ENCODE measurements at places on chromosomes 3 and 15.

GRCh38 chr3:43233062-43233461, 53.3 kb upstream of the SNRK start:
- DNase-seq, result no peak

- no peak for DNase-seq
Observed at GRCh38 chr15:94353488-94353820, 122.1 kb downstream of the MCTP2 start.

DNA sequence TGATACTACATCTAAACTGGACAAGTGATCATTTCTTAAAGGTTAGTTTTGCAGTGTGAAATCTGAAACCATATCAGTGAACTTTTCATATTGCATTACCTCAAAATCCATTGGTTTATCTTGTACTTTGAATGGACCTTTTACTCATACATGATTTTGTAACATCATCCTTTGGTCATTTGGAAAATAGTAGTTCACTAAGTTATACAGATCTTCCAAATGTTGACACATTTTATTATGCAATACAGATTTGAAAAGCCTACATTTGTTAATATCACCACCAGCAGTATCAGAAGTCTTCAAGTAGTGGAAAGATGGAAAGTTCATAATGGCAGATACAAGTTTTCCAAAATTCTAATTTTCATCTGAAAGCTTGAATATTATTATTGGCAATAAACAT, 64.0 kb upstream of the CDV3 start:
- no peak for DNase-seq

DNA sequence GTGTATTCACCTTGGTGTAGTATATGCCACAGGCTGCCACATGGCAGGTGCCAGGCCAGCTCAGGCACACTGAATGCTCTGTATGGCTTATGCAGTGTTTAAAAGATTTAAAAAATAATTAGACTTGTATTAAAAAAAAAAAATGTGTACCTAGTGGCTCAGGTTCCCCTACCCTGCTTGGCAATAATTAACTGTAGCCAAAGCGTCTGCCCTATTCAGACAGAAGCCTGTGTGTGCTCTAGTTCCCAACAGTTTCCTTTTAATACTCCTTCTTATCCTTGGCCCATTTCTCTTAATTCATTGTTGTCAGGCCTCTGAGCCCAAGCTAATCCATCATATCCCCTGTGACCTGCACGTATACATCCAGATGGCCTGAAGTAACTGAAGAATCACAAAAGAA, 752.2 kb upstream of the CFAP20DC start:
- no peak for DNase-seq

GRCh38 chr15:95410757-95411156, 919.7 kb upstream of the NR2F2 start:
- DNase-seq, result no peak

GRCh38 chr15:29871401-29871800, 49.1 kb upstream of the TJP1 start:
- DNase-seq, result no peak

- DNase-seq, result no peak
Observed at GRCh38 chr3:87082796-87083440, 92.0 kb upstream of the VGLL3 start.

DNA sequence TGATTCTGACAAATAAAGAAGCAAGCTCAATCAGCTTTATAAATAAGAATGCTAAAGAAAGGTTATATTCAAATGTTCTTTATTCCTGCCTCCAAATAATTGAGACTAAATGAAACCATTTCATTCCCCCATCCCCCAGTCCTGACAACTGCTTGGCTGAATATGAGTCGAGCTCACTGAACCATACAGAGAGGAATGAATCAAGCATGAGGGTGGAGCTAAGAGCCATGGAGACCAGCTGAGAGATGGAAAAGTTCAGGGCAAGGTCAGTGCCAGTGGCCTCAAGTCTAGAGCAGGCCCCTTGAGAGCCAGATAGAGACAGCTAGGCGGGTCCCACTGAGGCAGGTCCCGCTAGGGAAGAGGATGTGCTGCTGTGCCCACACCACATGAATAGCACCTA, 188.7 kb upstream of the EIF1B start:
- DNase-seq, result no peak

- DNase-seq, result no peak
Observed at GRCh38 chr15:73569361-73569760, 63.8 kb downstream of the NPTN start.

DNA sequence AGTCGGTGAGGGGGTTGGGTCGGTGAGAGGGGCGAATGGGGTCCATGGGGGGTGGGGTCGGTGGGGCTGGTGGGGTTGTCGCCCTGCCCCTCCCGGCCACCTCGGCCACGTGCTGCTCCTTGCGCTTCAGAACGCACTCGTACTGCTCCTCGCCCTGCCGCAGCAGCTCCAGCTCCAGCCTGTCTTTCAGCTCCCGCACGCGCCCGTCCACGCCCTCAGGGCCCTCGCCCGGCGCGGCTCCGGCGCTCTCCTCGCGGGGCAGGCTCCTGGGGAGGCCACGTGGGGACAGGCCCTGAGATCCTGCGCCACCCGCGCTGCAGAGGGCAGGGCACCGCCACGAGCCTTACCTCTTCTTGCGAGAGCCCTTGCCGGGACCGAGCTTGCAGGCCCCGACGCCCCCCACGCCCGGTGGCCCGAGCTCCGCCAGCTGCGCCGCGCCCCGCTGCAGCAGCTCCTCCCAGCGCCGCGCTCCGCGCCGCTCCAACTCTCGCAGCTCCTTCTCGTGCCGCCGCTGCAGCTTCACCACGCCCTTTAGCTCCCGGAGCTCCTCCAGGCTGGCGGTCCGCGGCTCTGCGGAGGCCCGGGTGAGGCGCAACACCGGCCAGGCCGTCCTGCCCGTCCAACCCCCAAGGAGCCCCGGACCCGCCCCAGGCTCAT, 8.2 kb upstream of the ANKRD63 start:
- no peak for DNase-seq

- DNase-seq, result no peak
Observed at GRCh38 chr15:50244959-50245624, 20.4 kb downstream of the HDC start.

DNA sequence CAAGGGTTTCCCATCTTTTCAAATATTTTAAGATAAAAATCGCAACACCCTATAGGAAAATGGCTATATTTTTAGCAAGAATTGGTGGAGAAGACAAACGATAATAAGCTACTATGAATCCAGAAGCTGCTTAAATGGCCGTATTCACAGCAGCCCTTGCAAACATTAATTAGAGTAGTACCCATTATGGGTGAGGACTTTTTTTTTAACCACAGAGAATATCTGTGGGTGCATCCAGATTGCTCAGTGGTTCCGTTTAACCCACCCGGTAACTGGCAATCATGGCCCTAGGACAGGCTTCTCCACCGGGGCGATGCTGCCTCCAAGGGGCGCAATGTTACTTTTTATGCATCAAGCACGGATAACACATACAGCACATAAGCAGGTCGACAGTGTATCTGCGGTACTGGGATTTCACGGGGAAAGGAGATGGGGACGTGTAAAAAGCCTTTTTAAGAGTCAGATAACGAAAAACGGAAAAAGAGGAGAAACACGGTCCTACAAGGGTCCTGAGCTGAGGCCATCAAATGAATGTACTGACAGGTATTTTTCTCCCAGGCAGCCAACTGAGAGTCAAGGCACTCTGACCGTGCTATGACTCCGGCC, 968 bp upstream of the TMEM266 start:
- no peak for DNase-seq

- DNase-seq, result no peak
Observed at GRCh38 chr3:99357131-99357530, 281.3 kb upstream of the COL8A1 start.

DNA sequence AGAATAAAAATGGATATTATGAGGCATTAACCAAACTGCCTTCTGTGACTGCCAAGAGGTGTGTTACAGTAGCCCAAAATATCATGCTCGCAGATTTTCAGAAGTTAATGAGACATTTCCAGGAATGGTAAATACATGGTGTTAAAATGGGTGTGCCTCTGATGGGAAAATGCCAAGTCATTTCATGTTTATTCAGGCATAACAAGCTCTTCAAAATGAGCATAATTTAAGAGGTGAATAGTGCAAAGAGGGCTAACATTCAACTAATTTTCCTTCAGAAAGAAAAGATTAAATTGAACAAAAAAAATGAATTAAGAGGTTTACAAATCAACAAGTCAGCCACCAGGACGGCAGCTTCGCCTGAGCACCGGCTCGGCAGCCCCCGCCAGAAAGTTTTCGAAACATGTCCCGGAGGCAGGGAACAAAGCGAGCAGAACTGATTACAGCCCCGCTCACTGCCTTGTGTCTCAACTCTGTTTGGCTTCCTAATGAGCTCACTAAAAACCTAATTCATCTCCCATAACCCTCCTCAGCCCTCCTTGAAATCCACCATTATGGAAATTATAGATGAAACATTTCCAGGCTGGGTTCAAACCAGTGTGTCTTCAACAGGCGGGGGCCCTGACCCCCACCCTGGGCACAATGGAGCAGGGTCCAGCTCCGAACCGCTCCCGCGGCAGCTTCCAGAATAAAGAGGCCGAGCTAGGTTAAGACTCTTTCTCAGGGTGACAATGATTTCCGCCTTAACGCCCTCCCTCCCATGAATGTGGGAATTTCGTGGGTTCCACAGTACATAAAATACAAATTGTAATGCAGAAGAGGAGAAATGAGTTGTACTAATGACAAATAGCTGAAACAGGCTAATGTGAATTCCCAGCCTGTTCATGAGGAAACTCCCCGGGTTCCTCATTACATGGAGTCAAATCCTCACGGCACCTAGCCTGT, 43.9 kb downstream of the MEIS2 start:
- DNase-seq, result no peak

- no peak for DNase-seq
Observed at GRCh38 chr15:42078903-42079302, 15.5 kb downstream of the PLA2G4D start.

GRCh38 chr3:66729687-66730393, 229.0 kb upstream of the LRIG1 start:
- no peak for DNase-seq

GRCh38 chr15:26634319-26634718, 138.5 kb downstream of the GABRB3 start:
- no peak for DNase-seq

GRCh38 chr3:33111581-33111980, 2.2 kb upstream of the CRTAP start:
- DNase-seq, result no peak

- DNase-seq, result no peak
Observed at GRCh38 chr15:79394231-79394630, 37.9 kb upstream of the MINAR1 start.

All from activated T-helper 9 cell treated with anti-CD3 and anti-CD28 coated beads, Interleukin-2, amount 50 U/mL, for 16 hours (primary cell).